Smooth muscle cell of the brain vasculature (primary cell): ENCODE measurements at places on chromosomes 3 and 15.

DNA sequence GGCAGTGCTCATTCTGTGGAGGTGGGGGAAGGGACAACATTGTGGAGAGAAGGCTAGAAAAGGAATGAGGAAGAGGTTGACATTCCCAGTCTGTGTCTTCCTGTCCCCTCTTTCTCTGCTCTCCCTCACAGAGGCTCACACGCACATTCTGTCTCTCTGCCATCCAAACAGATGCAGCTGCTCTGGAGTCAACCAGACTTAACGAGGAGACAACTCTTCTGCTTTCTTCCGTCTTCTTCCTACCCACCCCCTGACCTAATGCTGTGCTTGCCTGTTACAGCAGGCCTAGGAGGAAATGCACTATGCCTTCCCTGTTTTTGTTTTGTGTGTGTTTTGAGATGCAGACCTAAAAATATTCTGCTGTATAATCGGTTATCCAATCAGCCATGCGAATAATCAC, 121.9 kb downstream of the CACNA1D start:
- DNase-seq = no peak

DNA sequence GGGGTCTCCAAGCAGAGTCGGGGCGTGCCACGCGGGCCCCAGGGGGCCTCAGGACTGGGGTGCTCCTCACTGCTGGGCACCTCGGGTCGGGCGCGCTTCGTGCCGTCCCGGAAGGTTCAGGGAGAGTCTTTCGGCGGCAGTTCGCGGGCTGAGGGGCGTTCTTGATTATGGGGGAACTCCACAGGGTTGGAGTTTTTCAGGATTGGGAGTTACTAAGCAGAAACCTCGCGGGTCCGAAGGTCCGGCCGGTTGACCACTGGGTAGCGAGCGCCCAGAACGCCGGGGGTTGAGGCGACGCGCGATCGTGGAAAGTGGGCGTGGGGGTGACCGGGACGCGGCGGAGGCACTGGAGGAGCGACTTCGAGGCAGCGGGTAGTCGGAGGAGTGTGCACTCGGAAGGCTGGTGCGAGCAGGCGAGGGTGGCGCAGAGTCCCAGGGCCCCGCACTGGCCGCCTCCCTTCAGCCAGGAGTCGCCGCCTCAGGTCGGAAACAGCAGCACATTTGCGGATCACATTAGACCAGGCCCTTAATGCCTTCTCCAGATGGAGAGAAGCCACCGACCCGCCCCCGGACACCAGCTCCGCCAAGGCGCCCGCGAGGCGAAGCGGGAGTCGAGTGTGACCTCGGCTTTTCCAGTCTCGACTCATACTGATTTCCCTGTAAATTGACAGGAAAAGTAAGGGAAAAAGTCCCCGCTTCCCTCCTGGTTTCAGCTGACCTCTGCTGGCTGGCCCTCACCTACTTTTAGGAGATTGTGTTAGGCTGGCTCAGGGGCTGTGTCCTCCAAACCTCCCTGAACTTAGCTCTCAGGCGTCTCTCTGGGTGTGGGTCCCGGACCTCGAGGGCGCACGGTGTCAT, 685 bp downstream of the ADAMTSL3 start:
- no peak for DNase-seq

DNA sequence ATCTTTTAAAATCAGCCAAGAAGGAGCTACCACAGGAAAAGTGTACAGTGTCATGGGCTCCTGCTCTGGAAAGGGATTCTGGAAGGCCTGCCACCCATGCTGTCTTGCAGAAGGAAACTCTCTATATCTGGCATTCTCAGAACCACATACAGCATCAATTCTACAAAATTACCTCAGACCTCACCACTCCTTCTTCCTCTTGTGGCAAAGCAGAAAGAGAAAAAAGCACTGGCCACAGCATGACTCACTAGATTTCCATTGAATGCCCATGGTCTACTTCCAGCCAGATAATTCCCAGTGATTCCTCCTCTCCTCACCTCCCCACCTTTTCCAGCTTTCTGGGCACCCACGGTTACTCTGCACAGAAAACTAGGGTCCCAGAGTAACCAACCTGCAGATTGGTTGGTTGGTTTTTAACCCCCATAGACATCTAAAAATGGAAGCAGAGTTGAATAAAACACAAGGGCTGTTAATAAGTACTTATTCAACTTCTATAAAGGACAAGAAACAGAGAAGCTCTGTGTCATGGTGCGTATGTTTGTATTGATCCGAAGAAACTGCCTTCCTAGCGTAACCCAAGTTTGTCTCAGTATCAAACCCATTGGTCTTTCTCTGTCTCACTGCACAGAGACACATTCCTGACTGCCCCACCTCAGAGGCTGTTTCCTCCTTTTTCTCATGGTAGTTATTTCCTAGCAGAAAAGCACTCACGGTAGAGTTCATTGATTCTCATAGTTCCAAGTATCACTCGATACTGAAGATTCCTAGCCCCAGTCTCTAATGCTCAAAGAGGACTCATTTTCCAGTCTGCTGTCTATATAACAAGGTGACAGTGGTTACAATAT, 67.7 kb downstream of the LDHAL6B start:
- DNase-seq = no peak

DNA sequence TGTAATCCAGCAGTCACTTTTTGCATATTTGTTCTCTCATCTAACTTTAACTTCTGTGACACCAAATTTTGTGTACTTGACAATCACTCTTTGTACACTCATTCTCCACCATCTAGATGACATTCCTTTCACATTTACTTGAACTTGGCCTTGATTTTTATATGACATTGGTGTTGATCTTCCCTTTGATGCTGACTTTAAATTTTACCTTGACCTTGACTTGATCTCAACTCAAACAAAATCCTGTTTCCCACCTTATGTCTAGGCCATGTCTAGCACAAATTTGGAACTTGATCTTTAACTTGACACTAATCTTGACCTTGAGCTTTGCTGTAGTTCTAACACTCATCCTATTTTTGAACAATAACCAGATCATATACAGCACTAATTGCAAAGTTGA, 33.2 kb downstream of the ROPN1B start:
- DNase-seq = no peak

GRCh38 chr15:82535566-82536408, 4.5 kb downstream of the RPS17 start:
- DNase-seq = no peak

DNA sequence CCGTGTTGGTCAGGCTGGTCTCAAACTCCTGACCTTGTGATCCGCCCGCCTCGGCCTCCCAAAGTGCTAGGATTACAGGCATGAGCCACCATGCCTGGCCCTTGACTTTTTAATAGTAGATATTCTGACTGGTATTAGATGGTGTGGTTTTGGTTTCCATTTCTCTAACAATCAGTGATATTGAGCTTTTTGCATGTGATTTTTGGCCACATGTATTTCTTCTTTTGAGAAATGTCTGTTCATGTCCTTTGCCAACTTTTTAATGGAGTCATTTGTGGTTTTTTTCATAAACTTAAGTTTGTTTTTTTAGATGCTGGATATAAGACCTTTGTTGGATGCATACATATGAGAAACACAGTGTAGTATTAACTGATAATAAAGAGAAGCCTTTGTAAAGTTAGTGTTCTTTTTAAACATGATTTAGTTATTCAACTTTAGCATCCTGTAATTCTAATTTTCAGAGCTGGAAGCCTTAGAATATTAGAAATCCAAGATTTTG, 280.8 kb downstream of the RBMS3 start:
- DNase-seq = no peak

DNA sequence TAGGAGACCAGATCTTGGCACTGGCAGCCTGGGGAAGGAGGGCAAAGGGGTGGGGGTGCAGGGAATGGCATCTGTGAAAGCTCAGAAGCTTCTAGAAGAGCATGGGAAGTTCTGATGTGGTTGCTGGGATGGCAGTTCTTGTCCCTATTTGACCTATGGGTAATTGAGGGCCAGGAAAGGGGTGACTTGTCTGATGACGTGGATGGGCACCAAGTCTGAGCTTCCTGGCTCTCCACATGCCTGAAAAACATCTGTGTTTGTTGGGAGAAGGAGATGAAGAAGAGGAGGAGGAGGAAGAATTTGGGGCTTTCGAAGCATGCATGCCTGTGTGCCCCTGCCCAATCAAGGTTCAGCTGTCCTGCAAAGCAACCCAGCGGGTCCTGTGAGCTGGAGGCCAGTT, 158.8 kb downstream of the SMAD6 start:
- no peak for DNase-seq

- DNase-seq = no peak
These were observed 66.9 kb upstream of the CSPG5 start for GRCh38 chr3:47645551-47645950.

- no peak for DNase-seq
These were observed 227.5 kb downstream of the NEK10 start for GRCh38 chr3:27141668-27142067.

DNA sequence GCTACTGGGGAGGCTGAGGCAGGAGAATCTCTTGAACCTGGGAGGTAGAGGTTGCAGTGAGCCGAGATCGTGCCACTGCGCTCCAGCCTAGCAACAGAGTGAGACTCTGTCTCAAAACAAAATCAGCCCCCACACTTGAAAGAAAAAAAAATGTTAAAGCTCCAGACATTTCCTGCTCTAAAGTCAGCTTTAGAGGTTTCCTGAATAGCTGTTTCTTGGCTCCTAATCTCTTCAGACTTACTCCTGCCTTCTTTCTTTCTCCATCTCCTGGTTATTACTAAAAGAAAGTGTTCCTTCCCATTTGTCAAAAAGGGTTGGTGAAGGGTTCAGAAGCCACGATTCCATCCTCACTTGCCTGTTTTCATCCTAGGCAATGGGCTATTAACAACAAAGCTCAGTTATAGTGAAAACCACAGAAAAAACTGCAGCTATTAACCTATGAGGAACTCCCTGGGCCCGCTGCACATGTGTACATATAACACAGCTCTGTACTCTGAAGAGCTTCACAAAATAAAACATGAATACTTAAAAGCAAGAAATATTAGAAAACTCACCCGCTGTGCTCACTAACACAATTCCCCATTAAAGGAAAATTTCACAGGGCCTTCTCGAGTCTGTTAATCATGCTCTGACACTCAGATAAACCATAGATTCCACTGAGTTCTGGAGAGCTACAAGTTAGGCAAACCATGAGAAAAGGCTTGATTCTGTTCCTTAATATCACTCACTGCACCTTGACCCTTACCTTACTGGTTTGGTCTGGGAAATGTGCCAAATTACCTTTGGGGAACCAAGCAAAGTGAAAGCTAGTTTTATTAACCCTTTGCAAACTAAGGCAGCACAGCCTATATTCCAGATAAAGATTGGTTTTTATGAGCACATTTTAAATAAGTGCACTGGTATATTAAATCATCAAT, 89.9 kb upstream of the TSPAN3 start:
- no peak for DNase-seq
